ENCODE measurements at places on chromosomes 12 and 14. TPM values are rescaled to one million over a fixed set of nuclear protein-coding genes. Genes with fewer than 3 reads are reported as not detected.
A peak's percentile ranks its signal among the peaks of the same experiment; 100 is the strongest.

Gene NEMF
- 62.7 TPM for total RNA-seq

- peak; percentile 34 for DNase-seq
These were observed 42.1 kb downstream of the GRIP1 start for GRCh38 chr12:66636771-66637170.

- DNase-seq, result no peak
These were observed 9.1 kb downstream of the ATP6V0A2 start for GRCh38 chr12:123721245-123721644.

Gene PRKAB1
- total RNA-seq, result 34.5 TPM

DNA sequence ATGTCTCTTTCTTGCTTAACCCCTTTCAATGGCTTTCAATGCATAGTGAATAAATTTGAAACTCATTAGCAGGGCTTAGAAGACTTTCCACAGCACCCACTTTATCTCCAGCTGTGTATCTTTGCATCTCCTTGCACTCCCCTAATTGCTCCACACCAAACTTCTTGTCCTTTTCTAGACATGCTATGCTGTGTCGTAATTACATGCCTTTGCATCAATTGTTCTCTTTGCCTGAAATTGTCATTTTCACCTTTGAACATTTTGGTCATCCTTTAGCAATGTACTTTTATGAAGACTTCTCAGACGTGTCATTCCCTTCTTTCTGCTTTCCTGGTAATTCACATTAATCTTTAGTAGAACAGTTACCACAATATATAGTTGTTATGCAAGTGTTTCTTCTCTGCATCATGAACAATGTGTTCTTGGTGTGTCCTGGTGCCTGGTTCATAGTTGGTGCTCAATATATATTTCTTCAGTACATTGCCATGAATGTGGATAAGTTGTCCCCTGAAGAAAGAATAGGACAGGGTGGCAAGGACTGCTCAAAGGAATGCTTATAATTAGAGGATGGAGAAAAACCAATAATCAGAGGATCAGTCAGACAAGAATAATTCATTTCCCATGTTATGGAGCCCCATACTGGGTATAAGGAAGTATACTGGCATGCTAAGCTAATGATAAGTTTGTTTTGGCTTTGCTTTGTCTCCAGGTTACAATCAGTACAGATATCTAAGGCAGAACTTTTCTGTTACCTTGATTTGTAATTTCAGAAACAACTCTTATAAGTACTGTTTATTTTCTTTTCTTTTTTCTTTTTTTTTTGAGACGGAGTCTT, 27.2 kb downstream of the ARF6 start:
- DNase-seq, result peak; percentile 11

DNA sequence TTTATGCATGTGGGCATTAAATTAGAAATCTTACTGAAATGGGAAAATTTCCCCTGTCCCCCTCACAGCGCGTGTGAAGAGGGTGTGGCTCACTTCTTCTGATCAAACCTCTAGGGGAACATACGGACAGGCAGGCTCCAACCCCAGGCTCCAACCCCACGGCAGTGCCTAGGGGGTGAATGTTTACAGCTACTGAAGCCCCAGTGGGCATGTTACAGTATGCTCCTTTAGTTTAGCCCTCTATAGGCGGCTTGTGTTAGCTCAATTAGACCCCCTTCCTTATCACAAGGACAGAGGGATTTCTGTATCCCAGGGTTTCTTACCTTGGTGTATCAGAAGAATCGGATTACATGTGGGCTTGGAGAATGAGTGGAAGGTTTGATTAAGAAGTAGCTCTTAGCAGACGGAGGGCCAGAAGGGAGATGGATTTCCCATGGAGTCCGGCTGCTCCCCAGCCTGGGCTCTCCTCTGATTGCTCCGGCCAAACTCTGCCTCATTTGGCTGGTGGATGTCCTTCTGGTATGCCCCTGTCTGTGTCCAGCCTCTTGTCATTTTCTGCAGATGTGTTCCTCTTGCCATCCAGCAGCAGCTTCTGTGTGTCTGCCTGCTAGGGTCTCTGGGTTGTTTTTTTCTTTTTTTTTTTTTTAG, 223.7 kb downstream of the TMTC2 start:
- DNase-seq, result no peak

Gene MRPL51
- 448 TPM for total RNA-seq

Gene RNF212B
- total RNA-seq, result not detected

DNA sequence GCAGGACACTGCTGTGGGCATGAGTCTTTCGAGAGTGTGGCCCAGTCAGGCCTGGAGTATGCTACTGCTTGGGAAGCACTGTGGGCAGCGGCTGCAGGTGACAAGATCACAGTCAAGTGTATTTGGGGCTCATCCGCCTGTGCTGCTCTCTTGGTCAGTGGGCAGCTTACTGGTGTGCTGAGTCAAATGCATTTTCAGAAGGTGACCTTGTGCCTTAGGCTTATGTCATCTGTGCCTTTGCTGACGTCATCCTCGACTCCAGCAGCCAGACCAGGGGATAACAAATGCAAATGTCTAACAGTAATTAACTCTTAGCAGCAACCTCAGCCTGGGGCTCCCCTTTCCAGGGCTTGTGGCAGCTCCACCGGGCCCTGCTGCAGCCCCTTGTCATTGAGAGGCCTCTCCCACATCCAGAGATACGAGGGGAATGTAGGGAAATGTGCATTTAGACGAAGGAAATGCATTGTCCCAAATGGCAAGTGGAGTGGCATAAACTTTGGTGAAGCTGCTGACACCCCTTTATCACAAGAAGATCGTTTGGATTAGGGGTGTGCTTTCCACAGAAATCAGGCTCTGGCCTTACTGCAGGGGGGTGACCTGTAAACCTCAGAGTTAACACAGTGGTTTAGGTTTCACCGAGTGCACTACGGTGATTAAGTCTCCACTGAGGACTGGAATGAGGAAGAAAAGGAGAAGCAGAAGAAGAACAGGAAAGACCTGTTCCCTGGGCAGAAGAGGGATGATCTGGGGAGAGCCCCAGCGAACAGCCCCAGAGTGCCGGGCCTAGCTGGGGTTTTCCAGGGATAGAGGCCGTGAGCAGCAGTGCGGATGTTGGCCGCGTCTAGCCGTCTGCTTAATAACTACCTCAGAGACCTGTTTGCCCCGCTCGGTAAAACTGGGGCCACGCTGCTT, 39.7 kb downstream of the PSMA6 start:
- DNase-seq, result peak; percentile 83

DNA sequence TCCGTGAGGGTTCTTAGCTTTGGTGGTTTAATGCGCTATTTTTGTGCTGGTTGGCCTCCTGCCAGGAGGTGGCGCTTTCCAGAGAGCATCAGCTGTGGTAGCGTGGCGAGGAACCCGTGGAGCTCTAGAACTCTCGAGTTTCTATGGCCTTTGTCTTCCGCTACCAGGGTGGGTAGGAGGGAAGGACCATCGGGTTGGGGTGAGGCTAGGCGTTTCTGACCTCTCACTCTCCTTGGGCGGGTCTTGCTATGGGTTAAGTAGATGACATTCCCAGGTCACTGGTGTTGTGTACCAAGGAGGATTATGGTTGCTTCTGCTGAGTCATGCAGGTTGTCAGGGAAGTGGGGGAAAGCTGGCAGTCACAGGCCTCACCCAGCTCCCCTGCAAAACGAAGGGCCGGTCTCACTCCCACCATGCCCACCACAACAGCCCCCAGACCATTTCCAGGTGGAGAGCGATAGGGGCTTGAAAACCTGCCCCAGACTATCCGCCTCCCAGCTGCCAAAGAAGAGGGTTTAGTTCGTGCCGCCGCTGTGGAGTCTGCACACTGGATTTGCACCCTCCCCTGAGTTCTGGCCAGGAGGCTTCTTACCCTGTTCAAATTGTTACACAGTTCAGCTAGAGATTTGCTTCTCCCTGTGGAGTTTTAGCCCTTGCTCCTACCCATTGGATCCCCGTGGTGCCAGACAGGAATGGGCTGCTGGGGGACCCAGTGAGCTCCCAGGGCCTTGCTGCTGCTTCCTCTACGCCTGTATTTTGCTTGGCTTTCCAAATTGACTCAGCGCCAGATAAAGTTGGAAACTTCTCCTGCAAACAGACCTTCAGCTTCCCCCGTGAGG, 21.9 kb downstream of the RNFT2 start:
- no peak for DNase-seq

Gene PGF
- total RNA-seq, result 8.9 TPM

DNA sequence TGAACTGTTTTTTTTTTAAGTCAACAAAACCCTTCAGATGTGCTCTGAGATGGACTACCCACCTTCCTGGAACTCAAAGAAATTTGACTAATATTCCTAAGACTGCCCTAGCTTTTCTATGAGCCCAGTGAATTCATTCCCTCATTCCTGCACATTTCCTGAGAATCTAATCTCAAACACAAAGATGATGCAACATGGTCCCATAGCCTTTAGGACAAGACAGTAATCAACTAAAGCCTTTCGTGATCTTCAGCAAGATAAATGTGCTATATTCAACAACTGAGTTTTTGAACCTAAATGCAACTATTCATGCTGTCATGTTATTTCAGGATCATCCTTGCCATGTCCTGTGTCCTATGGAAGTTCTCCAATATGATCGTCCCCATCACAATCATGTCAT, 5.0 kb downstream of the SETD3 start:
- DNase-seq, result no peak

Gene IFNG-AS1
- total RNA-seq, result not detected

Gene PRR4
- 8.4 TPM for total RNA-seq

- no peak for DNase-seq
These were observed 14.2 kb upstream of the GNS start for GRCh38 chr12:64773386-64773785.

- no peak for DNase-seq
These were observed 905 bp upstream of the CIPC start for GRCh38 chr14:77097006-77097699.

Gene ACVRL1
- 0.74 TPM for total RNA-seq

- DNase-seq, result peak; percentile 71
These were observed 1.2 kb downstream of the NTN4 start for GRCh38 chr12:95789126-95790032.

- DNase-seq, result no peak
These were observed 11.9 kb downstream of the MED13L start for GRCh38 chr12:116265351-116266147.

- DNase-seq, result no peak
These were observed 51.6 kb downstream of the KCNA1 start for GRCh38 chr12:4961311-4961710.

DNA sequence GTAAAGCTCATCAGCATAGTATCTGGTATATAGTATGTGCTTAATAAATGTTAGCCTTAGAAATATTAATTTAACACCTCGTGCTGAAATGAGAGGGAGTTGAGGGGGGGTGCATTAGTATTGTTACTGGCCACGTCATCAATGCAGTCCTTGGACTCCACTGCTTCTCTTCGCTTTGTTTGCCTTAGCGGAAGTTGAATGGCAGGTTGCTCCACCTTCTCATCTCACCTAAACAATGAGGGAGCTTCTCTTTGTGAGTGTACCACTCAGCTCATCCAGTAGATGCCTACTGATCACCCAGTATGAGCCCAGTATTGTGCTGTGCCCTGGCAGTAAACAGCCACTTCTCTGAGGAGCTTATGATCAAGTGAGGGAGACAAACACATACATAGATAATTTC, 4.5 kb downstream of the TMEM117 start:
- no peak for DNase-seq

DNA sequence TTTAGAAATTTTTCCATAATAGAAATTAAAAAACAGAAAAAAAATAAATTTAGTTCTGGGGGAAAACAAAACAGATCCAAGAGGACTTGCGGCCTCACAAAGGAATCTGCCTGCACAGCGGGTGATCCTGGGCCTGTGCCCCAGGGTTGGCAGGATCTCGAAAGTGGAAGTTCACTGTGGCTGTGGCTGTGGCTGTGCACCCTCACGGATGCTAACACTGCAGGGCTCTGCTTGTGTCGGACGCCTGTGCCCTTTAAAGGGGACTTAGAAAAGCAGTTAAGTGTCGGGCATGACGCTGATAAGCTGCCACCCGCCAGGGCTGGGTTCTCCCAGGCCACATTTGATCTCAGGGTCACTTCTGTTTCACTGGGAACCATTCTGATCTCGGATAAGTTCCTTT, 209.1 kb downstream of the TTC7B start:
- no peak for DNase-seq

Gene SAMD4A
- 60.8 TPM for total RNA-seq

DNA sequence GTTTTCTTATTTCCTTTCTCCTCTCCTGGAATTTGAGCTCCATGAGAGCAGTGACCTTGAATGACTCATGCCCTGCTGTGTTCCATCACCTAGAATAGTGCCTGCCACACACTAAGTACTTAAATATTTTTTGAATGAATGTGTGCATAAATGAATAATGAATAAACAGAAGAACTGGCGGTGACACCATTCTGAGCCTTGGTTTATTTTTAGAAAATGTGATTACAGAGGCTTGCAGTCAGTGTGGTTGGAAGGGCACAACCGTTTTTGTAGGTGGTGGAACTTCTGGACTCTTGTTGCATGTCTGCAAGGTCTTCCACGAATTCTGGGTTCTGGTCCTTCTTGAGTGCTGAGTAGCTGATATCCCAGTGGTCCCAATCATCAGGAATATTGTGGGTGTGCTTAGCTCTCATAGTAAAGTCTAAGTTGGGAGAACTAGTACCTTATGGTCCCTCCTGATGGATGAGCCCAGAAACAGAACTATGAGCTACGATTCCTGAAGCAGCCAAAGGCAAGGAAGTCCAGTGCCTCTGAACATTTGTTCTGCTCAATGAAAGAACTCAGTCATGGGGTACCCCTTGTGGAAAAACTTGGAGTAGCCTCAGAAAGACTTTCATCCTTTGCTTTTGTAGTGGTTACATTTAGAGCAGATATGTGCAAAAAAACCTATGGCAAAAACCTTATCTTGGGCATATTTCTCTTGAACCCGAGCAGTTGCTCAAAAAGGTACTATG, 28.8 kb upstream of the BHLHE41 start:
- no peak for DNase-seq

GRCh38 chr14:75320196-75320595, 41.6 kb downstream of the FOS start:
- no peak for DNase-seq

DNA sequence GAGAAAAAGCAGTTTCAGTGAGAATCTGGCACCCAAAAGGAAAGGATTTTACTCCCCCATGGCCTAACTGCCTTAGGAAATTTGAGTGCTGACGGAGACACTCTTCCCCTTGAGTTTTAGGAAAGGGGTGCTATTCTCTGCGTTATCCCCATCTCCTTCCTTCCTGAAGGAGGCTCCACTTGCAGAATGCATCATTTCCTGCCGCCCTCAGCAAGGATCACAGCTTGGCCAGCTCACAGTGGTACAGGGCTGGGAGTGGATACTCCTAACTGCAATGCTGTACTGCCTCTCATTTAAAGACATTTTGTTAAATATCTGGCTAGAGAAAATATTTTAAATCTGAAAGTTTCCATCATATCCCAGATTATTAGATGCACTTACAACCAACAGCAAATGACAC, 33.0 kb downstream of the RDH12 start:
- no peak for DNase-seq

DNA sequence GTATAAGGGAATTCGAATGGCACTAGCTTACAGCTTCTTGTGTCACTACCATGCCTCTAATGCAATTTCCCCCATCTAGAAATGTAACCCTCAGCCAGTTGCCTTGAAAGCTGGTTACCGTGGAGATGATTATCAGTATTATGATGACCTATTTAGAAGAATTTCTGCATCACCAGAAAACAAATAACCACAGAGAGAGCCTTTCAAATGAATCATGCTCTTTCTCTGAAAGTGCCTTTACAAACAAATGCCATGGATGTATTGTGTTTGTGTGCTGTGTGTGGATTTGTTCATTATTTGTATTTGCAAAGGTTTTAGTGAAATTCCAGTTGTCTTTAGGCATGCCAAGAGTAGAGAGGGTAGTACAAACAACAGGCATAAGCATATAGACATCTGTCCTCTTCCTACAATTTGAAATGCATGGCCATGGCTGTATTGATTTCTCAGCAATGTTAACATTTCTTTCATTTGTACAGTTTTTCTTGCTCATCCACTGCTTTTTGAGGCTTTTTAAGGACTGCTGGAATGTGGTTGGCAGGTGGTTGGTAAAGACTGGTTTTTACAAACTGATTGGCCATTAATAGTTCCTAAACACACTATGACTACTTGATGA, 266.5 kb downstream of the PAWR start:
- no peak for DNase-seq

Data from Caco-2 (cell line).